ENCODE measurements at places on chromosomes 1 and 21. TPM values are rescaled to one million over a fixed set of nuclear protein-coding genes. Genes with fewer than 3 reads are reported as not detected.

DNA sequence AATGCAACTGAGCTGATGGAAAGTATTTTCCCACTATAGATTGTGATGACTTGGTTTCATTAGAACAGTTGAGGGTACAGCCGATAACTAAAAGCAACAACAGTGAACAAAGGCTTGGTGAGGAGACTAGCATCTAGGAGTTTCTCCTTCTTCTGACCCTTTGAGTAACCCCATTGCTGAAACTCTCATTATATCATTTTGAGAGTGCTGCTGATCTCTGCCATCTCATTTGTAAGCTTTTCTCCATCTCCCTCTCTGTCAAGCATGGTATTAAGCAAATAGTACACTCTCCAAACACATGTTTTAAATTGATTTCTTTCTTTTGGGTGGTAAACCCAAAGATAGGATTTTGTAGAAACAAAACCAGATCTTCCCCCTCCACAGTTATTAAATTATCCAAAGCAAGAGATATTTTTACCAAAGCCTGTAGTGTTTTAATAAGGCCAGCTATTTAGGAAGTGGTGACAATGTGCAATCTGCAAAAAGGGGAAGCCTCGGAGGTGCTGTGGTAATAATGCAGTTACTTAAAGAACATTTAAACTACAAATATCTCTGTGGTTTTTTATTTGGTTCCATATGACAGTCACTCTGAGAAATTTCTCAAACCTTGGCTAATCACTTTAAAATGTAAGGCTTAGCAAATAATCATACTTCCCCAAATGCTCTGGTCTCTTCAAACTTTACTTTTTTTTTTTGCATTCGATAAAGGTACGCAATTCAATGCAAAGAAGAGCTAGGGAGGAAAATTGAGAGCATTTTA, 287.5 kb downstream of the HLX start:
- peaks cover 5% of the 10 kb centered on the region for H3K27me3 ChIP-seq
- no peak for DNase-seq
- H3K27ac ChIP-seq = no peak overlapping the region
- no peaks in the 10 kb centered on the region for H3K36me3 ChIP-seq
- no peaks in the 10 kb centered on the region for H3K4me1 ChIP-seq
- no peak overlapping the region for H3K4me3 ChIP-seq

DNA sequence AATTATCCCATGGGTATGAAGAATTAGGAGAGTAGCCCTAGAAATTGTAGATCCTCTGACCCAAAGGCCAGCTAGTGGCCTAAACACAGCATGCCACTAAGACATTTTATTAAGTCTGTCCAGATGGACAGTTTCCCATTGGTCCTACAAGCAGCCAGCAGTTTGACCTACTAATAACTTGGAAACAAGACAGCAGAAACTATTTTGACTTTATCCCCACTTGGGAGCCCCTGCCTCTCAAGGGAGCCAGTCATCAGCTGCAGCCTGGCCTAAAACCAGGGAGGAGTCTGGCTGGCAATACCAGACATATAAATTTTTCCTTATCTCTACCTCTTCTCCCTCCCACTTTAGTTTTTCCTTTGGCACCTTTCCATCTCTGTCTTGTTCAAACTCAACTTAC, 222.6 kb upstream of the KCTD3 start:
- no peaks in the 10 kb centered on the region for H3K4me1 ChIP-seq
- DNase-seq = no peak
- H3K36me3 ChIP-seq = no peaks in the 10 kb centered on the region
- H3K4me3 ChIP-seq = no peak overlapping the region
- no peak overlapping the region for H3K27ac ChIP-seq

GRCh38 chr1:91609551-91609950, 108.9 kb downstream of the CDC7 start:
- no peaks in the 10 kb centered on the region for H3K4me1 ChIP-seq
- no peak overlapping the region for H3K27ac ChIP-seq
- DNase-seq = no peak
- no peak overlapping the region for H3K4me3 ChIP-seq

- peaks cover 8% of the 10 kb centered on the region for H3K27me3 ChIP-seq
- H3K27ac ChIP-seq = no peak overlapping the region
- no peaks in the 10 kb centered on the region for H3K36me3 ChIP-seq
- no peaks in the 10 kb centered on the region for H3K4me1 ChIP-seq
- H3K4me3 ChIP-seq = no peak overlapping the region
Observed at GRCh38 chr1:115710859-115711624, 57.5 kb downstream of the CASQ2 start.

DNA sequence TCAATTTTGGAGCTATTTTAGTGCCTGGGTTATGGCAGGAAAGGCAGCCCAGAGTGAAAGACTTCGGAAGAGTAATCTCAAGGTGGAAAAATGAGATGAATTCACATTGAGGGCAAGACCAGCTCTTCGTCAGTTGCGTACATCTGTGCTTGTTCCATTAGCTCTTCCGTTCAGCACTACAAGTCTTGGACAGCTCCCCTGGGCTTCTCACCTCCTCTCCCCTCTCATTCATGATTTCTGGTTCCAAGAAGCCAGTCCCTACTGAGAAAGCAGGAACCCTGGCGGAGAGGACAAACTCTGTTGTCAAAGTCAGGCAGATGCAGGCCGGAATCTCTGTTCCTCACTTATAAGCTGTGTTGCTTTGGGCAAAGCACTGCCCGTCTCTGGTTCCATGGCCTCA, 76.5 kb downstream of the ACTL8 start:
- DNase-seq = no peak
- no peaks in the 10 kb centered on the region for H3K36me3 ChIP-seq
- peaks cover 2% of the 10 kb centered on the region for H3K27me3 ChIP-seq
- no peak overlapping the region for H3K27ac ChIP-seq
- H3K4me3 ChIP-seq = no peak overlapping the region

Gene OR6Y1
- total RNA-seq = not detected

Gene ZNF687
- total RNA-seq = 37.0 TPM

Gene KISS1
- not detected for total RNA-seq

GRCh38 chr1:188958461-188959115, 1519.1 kb downstream of the BRINP3 start:
- H3K27me3 ChIP-seq = no peaks in the 10 kb centered on the region
- no peaks in the 10 kb centered on the region for H3K36me3 ChIP-seq
- no peaks in the 10 kb centered on the region for H3K4me1 ChIP-seq

- no peaks in the 10 kb centered on the region for H3K36me3 ChIP-seq
- peak; percentile 53 for DNase-seq
- H3K27me3 ChIP-seq = no peaks in the 10 kb centered on the region
- H3K27ac ChIP-seq = peak overlapping the region; percentile 60
Observed at GRCh38 chr1:32215629-32216480, 6.3 kb downstream of the TMEM234 start.

Gene CHI3L2
- total RNA-seq = 30.5 TPM

DNA sequence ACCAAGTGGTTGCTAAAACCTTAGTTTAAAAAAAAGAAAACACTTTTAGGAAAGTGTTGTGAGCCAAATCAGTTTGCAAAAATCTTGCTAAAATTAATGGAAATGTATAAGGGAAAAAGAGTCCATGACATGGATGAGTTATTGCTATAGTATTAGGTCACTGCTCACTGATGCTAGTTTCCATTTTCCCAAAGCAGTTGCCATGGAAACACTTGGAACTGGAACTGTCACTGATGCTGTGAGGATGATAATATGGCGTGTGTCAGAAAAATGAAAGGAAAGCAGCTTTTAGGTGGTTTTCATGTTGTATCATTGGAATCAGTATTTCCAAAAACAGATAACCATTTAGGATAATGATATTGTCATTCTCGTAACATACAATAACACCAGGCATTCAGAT, 104.4 kb downstream of the PHTF1 start:
- H3K4me3 ChIP-seq = no peak overlapping the region
- H3K4me1 ChIP-seq = no peaks in the 10 kb centered on the region

- no peaks in the 10 kb centered on the region for H3K36me3 ChIP-seq
- no peak overlapping the region for H3K4me3 ChIP-seq
- H3K4me1 ChIP-seq = no peaks in the 10 kb centered on the region
Observed at GRCh38 chr1:90782046-90782445, 64.9 kb upstream of the BARHL2 start.

GRCh38 chr1:2091611-2092604, 41.7 kb downstream of the PRKCZ start:
- H3K4me1 ChIP-seq = peaks cover 2% of the 10 kb centered on the region
- no peak overlapping the region for H3K4me3 ChIP-seq

DNA sequence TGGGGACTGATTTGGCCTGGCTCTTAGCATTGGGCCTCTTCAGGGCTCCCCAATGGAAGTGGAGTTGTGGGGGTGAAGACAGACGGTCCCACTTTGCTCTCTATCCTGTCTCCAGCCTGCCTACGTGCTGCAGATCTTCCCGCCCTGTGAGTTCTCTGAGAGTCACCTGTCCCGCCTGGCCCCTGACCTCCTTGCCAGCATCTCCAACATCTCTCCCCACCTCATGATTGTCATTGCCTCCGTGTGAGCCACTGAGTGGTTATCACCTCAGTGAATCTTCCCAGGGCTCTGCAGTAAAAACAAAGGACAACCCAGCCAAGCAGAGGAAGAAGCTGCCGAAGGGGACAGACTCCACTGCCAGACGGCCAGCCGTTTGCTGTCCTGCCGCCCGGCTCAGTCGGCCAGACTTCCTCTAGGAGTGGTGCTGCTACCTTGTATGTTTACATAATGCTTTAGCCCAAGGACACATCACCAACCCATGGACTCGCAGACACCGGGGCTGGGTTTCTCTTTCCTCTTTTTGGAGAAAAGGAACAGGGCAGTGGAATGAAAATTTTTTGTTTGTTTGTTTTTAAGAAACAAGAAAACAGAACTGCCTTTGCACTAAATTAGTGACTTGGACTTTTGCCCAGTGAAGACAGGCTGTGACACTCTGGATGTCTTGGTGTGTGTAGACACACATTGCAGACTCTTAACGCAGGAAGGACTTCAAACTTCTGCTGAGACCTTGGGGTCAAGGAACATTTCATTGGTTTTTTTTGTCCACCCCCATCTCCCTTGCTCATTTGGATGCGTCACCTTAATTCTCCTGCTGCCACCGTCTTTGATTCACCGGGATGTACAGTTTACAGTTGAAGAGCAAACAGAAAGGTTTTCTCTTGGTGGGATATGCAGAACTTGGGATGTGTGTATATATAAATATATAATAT, 36.5 kb downstream of the ZBTB17 start:
- DNase-seq = no peak
- no peak overlapping the region for H3K4me3 ChIP-seq
- peaks cover 7% of the 10 kb centered on the region for H3K4me1 ChIP-seq

- no peaks in the 10 kb centered on the region for H3K36me3 ChIP-seq
- peaks cover 5% of the 10 kb centered on the region for H3K27me3 ChIP-seq
- H3K27ac ChIP-seq = no peak overlapping the region
- no peak for DNase-seq
Observed at GRCh38 chr21:35324372-35325220, 275.5 kb upstream of the RUNX1 start.

Gene HCN3
- 5.0 TPM for total RNA-seq

Gene SCCPDH
- 14.4 TPM for total RNA-seq

GRCh38 chr1:181793831-181794230, 267.7 kb downstream of the ZNF648 start:
- no peak for DNase-seq
- no peak overlapping the region for H3K4me3 ChIP-seq
- no peaks in the 10 kb centered on the region for H3K4me1 ChIP-seq

GRCh38 chr1:204366759-204367158, 7.0 kb upstream of the PLEKHA6 start:
- no peak overlapping the region for H3K27ac ChIP-seq
- DNase-seq = no peak

Gene ARHGEF10L
- 0.39 TPM for total RNA-seq

GRCh38 chr1:212119397-212119837, 83.9 kb downstream of the DTL start:
- H3K4me3 ChIP-seq = no peak overlapping the region

DNA sequence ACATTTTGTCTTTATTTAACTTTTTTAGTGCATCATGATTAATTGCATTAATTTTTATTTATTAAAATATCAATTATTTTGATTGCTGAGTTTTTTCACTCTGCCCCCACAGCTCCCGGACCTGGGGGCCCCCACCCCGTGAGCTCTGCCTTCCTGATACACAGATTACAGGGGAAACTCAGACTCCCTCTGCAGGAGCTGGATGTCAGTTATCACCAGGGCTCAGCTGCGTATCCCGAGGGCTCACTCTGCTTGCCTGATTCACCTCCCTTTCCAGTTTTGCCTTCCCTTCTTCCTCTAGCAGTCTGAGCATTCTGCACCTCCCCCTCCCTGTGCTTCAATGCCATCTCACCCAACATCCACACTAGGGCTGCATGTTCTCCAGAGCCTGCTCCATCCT, 98.2 kb downstream of the ATP1A1 start:
- H3K4me1 ChIP-seq = no peaks in the 10 kb centered on the region
- H3K27me3 ChIP-seq = peaks cover 6% of the 10 kb centered on the region
- no peak overlapping the region for H3K4me3 ChIP-seq
- no peak for DNase-seq
- no peaks in the 10 kb centered on the region for H3K36me3 ChIP-seq
- H3K27ac ChIP-seq = no peak overlapping the region

Gene SELP
- total RNA-seq = 0.45 TPM

Gene CD52
- total RNA-seq = 1,088 TPM

DNA sequence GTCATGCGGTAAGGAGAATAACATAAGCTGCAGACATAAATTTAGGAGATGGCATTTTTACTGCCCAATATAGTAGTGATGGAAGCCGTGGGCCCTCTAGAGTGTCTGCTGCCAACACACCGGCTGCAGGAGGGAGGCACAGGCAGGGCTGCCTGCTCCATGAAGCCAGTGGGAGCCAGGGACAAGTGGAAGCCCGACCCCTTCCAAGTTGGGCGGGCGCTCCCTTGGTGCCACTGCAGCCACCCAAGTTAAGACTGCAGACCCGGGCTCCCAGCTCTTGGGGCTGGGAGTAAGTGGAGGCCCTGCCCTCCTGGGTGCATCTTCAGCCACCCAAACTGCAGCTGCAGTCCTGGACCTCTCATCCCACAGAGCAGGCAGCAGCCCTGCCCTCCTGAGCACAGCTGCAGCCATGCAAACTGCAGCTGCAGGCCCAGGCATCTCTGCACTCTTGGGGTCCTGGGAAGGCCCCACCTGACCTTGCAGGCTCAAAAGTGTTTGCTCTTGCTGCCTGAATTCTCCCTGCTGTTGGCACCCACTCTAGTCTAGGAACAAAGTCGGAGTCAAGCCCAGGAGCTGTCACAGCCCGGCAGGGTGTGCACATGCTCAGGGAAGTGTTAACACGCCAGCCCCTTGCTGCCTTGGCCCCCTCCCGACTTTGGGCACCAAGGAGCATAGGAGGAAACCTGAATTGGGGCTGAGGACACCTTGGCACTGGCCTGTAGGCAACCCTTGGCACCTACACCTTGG, 437.2 kb upstream of the PRMT6 start:
- no peak overlapping the region for H3K4me3 ChIP-seq
- no peak overlapping the region for H3K27ac ChIP-seq
- no peaks in the 10 kb centered on the region for H3K4me1 ChIP-seq
- H3K27me3 ChIP-seq = no peaks in the 10 kb centered on the region
- H3K36me3 ChIP-seq = no peaks in the 10 kb centered on the region
- no peak for DNase-seq

GRCh38 chr1:212686591-212686990, 13.0 kb downstream of the BATF3 start:
- DNase-seq = no peak
- peaks cover 19% of the 10 kb centered on the region for H3K36me3 ChIP-seq
- H3K27me3 ChIP-seq = no peaks in the 10 kb centered on the region

Gene TMIGD3
- total RNA-seq = not detected

Gene ADAMTS1
- 0.96 TPM for total RNA-seq

Gene FCRL1
- total RNA-seq = not detected

- peaks cover 78% of the 10 kb centered on the region for H3K4me1 ChIP-seq
- H3K27me3 ChIP-seq = no peaks in the 10 kb centered on the region
- H3K4me3 ChIP-seq = peak overlapping the region; percentile 79
- no peak for DNase-seq
Observed at GRCh38 chr1:111225091-111225490, 2.4 kb upstream of the CHI3L2 start.

Gene C4BPB
- total RNA-seq = 1.0 TPM

GRCh38 chr1:177817937-177818875, 151.7 kb downstream of the SEC16B start:
- H3K4me1 ChIP-seq = no peaks in the 10 kb centered on the region
- no peak for DNase-seq
- no peak overlapping the region for H3K27ac ChIP-seq
- H3K36me3 ChIP-seq = no peaks in the 10 kb centered on the region
- no peak overlapping the region for H3K4me3 ChIP-seq
